ENCODE measurements at places on chromosomes 11 and 22.

DNA sequence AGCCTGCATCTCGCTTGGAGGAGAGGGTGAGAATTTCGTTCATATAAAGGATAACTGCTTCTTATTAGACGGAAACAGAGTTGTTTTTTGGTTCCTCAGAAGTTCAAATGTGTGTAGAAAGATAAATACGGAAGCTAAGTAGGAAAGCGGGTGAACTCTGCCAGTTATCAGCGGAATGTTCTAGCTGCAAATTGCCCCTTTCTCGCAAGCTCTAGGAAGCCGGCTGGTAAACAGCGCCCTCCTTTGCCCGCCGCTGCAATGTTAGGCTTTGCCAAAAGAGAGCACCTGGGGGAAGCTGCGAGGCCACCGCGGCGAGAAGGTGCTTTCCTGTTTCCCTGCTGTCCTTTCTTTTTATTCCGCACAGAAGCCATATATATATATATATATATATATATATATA lies 67.0 kb downstream of the IGLL5 start:
- no peak for DNase-seq

DNA sequence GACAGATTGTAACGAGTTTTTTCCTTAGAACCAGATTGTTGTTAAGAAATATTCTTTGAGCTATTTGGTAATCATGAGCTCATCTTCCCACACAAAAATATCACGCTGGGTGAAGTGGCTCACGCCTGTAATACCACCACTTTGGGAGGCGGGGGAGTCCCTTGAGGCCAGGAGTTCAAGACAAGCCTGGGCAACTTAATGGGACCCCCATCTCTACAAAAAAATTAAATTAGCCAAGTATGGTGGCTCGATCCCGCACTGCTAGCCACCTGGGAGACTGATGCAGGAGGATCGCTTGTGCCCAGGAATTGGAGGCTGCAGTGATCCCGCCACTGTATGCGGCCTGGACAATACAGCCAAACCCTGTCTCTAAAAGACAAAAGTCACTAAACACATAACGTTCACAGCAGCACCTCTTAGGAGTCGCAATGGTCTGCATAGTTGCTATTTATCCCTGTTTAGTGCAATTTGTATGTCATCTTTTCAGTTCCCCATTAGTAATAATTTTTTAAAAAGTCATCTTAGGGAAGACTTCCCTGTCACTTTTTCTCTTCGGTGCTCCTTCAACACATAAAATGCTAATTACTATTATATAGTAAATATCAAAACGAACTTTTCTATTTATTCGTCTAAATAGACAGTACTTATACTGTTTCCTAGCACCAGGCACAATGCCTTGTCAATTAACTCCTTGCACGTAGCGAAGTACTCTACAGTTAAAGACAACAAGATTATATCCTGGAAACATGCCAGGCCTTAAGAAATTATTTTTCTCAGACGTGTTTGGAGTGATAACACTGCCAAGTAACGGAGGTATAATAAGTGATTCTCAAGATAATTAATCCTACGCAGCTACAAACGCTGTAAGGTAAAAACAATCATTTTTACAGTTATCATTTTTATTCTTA lies 1.1 kb downstream of the ST13 start:
- DNase-seq: no peak

- DNase-seq: no peak
These were observed 217.0 kb upstream of the PGR start for GRCh38 chr11:101346591-101346990.

- DNase-seq: no peak
These were observed 19.1 kb downstream of the GUCY1A2 start for GRCh38 chr11:106999196-106999595.

DNA sequence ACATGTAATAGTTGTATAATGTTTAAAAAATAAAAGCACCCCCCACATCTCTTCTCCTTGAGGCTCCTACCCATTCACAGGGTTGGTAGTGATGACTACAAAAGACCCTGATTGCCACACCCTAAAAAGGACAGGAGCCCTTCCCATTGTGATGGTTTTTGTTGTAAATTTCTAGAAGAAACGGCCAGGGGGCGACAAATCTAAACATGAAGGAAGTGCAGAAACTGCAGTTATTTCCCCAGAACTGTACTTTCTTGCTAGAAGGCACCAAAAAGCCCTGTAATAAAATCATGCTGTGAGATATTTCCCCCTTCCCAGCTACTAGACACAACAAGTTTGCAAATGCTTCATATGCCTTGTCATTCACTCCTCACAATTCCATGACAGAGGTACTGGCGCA lies 10.8 kb downstream of the PRR5L start:
- DNase-seq: no peak
